ENCODE measurements at places on chromosomes 12 and 14.

DNA sequence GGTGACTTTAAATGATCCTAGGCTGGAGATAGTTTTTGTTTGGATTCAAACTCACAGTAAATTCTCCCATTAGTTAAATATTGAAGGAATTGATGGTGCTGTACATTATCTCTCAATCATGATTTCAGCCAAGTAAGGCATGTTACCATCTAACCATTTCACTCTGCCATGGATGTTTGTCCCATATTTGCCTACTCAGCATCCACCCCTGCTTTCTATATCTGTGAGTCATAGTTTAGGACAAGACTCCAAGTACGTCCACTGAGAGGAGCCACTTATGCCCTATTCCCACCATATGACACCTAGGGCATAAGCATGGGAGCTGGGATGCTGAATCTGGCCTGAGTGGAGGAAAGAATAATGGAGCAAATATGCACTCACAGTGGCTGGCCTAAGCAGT lies 155.2 kb downstream of the RPL10L start:
- no peak for DNase-seq

- DNase-seq = no peak
Measured at GRCh38 chr14:89374908-89375307, 42.1 kb downstream of the FOXN3 start.

GRCh38 chr12:125029761-125030358 lies 35.4 kb upstream of the AACS start:
- no peak for DNase-seq

DNA sequence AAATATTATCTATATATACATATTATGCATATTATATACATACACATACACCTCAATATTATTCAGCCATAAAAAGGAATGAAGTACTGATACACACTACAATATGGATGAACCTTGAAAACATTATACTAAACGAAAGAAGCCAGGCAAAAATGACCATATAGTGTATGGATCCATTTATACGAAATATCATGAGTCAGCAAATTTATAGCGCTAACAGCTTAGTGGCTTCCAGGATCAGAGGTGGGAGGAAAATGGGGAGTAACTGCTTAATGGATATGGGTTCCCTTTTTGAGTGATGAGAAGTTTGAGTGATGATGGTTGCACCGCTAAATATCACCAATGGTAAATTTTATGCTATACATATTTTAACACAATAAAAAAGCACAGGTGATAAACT lies 32.7 kb downstream of the PTGER2 start:
- DNase-seq = no peak

DNA sequence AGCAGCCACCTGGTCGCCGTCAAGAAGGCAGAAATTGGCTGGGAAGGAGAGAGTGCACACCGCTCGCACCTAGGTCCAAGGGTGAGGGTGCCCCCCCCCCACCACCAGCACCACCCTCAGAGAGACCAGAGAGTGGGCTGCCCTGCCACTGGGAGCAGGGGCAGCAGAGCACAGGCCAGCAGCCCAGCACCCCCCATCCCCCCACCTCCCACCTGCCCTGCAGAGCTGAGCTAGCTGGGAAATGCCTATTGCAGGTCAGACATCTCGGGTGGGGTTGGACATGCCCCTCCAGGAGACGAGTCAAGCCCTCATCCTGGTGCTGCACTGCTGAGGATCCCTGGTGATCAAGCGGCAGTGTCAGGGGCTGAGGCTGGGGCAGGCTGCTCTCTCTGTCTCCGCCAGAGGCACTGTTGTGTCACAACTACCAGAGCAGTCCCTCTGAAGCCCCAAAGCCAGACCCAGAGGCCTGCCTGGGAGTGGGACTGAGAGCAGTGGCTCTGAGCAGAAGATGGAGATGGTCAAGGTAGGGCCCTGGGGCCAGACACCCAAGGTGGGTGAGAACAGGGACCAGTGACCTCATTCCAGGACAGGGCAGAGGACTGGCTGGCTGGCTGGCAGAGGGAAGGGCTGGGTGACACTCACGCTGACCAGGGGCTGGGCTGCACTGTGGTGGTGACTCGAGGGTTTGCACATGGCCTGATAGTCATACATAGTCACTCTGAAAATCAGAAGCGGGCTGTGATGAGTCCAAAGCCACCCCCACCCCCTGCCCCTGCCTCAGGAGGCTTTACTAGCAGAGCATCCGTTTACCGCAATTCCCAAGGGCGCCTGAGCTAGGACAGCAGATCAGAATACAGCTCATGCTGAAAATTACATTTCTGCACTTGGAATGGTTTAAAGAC lies 19.7 kb upstream of the LRTM2 start:
- DNase-seq = peak; percentile 53

- DNase-seq = no peak
Measured at GRCh38 chr12:49818241-49818895, 9.8 kb downstream of the NCKAP5L start.

- DNase-seq = peak; percentile 9
Measured at GRCh38 chr12:32134101-32134888, 27.6 kb downstream of the BICD1 start.

DNA sequence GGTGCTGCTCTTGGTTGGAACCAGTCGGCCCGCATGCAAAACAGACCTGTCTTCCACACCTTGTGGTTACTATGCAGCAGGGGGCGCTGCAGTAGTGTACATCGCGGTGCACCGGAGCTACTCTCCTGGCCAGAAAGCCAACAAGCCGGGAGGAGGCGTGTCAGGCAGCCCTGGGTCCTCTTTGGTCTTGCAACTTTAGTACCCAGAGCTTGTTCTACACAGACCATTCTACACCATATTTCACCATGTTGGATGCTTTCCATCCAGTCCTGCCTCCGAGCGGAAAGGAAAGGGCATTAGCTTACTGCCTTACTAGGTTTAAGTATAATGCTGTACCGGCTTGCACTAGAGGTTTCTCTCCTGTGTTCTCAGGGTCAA lies 927 bp upstream of the TMTC2 start:
- DNase-seq = peak; percentile 93

Data from midbrain (tissue), 1 donor.